Heart right ventricle (tissue), 16 donors: ENCODE measurements at places on chromosomes 2 and 18. TPM values are rescaled to one million over a fixed set of nuclear protein-coding genes. Genes with fewer than 3 reads are reported as not detected.

AKAIN1 gene
- not detected for total RNA-seq

SLC39A10 gene
- 12.0 TPM for total RNA-seq

CCL20 gene
- not detected for total RNA-seq

ACVR1C gene
- 0.31 TPM for total RNA-seq

UGT1A8 gene
- not detected for total RNA-seq

MSTN gene
- not detected for total RNA-seq

PKP4 gene
- 56.4 TPM for total RNA-seq

KCNF1 gene
- total RNA-seq, result 0.15 TPM

UGT1A10 gene
- not detected for total RNA-seq

POTEJ gene
- total RNA-seq, result not detected

POLE4 gene
- 34.5 TPM for total RNA-seq

ATOH8 gene
- total RNA-seq, result 32.9 TPM

SP5 gene
- total RNA-seq, result not detected

HRH4 gene
- not detected for total RNA-seq

MORN2 gene
- 22.9 TPM for total RNA-seq

LOXHD1 gene
- 0.42 TPM for total RNA-seq

DLX1 gene
- not detected for total RNA-seq
